Activated CD4-positive, alpha-beta T cell treated with anti-CD3 and anti-CD28 coated beads for 36 hours (primary cell): ENCODE measurements at places on chromosomes 3 and 15. TPM values are rescaled to one million over a fixed set of nuclear protein-coding genes. Genes with fewer than 3 reads are reported as not detected.

DNA sequence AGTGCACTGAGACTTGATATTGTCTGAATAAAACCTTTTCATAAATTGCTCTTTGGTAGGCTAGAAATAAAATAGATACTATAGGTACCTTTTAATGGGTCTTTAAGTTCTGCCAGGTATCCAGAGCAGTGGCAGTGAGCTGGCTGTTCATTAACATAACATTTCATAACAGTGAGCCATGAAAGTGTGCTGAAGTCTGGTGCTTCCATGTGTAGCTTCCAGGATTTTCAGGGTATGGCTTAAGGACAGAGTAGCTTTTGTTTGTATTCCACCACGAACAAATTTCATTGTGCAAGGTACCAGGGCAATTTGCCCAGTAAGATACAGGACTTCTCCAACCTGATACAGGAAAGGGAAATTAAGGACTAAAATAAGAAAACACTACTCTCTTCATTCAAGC is 124.7 kb upstream of the NANOGP8 start:
- no peak overlapping the region for H3K4me3 ChIP-seq
- DNase-seq: no peak
- H3K4me1 ChIP-seq: no peaks in the 10 kb centered on the region
- no peaks in the 10 kb centered on the region for H3K27me3 ChIP-seq

DNA sequence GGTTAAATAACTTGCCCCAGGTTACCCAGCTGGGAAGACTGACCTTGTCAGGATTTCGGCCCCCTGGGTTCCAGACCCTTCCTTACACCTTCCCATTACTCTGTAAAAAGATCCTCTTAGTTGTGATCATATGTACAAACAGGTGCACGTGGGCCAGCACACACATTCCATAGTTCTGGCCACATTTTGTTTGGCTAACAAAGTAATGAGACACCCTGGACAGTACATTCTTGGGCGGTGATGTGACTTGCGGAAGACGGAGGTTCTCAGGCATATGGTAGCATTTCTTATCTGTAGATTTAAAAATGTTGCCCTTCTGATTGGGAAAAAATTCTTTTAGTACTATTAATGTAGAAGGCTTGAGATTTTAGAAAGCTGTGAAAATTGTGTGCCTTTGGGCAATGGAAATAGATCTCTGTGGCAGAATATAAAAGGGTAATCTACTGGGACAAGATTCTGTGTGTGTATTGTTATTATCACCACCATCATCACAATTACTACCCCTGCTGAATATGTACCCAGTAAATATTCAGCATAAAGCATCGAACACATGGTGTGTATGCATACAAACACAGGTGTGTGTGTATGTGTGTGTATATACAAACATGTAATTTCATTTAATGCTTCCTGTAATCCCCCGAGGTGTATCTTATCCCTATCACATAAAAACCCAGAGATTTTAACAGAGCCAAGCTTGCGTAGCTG is 205.4 kb upstream of the UBE2E1 start:
- no peak overlapping the region for H3K27ac ChIP-seq
- H3K27me3 ChIP-seq: no peaks in the 10 kb centered on the region
- no peak overlapping the region for H3K4me3 ChIP-seq
- peaks cover 6% of the 10 kb centered on the region for H3K36me3 ChIP-seq
- DNase-seq: no peak
- H3K4me1 ChIP-seq: no peaks in the 10 kb centered on the region

The EPHA3 gene
- total RNA-seq: 0.09 TPM

DNA sequence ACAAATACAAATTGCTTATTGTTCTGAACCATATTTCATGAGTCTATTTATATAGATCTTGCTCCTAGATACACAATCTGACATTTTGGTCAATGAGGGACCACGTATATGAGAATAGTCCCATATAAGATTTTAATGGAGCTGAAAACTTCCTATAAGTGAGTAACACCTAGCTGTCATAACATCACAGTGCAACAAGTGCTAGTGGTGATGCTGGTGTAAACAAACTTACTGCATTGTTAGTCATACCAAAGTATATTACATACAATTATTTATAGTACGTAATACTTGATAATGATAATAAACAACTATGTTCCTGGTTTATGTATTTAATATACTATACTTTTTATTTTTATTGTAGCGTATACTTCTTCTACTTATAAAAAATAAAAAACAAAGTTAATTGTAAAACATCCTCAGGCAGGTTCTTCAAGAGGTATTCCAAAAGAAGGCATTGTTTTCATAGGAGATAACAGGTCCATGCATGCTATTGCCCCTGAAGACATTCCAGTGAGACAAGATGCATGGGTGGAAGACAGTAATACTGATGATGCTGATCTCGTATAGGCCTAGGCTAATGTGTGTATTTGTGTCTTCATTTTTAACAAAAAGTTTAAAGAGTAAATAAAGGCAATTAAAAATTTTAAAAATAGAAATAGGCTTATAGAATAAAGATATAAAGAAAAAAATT is 46.8 kb upstream of the NAALADL2 start:
- no peaks in the 10 kb centered on the region for H3K36me3 ChIP-seq
- H3K27ac ChIP-seq: no peak overlapping the region
- no peak overlapping the region for H3K4me3 ChIP-seq
- H3K4me1 ChIP-seq: no peaks in the 10 kb centered on the region
- no peak for DNase-seq
- no peaks in the 10 kb centered on the region for H3K27me3 ChIP-seq

The TMEM207 gene
- total RNA-seq: not detected

The CADM2 gene
- total RNA-seq: 0.14 TPM

The FRMD4B gene
- 8.0 TPM for total RNA-seq

The ASB14 gene
- not detected for total RNA-seq

GRCh38 chr3:15253023-15253697 is 47.1 kb downstream of the CAPN7 start:
- no peaks in the 10 kb centered on the region for H3K27me3 ChIP-seq
- peaks cover 17% of the 10 kb centered on the region for H3K36me3 ChIP-seq
- H3K4me1 ChIP-seq: peaks cover 6% of the 10 kb centered on the region
- peak overlapping the region; percentile 63 for H3K27ac ChIP-seq
- H3K4me3 ChIP-seq: no peak overlapping the region

DNA sequence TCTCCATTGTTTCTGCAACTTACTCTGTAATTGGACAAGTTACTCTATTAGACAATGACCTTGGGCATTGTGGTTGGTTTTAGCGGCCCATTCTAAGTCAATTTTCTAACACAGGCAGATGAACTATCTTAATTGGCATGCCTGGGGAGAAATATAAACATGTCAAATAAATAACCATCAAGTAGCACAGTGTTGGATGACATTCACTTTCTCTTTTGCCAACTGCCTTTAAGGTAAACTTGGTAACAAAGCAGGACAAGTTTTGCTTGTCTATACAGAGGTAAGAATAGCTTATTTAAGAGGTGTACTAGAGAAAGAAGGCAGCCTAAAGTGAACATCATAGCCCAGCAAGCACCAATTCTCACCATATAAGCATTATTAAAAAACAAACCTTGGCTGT is 599.6 kb downstream of the GBE1 start:
- no peak overlapping the region for H3K27ac ChIP-seq
- H3K4me1 ChIP-seq: no peaks in the 10 kb centered on the region
- no peak overlapping the region for H3K4me3 ChIP-seq
- no peaks in the 10 kb centered on the region for H3K27me3 ChIP-seq
- no peaks in the 10 kb centered on the region for H3K36me3 ChIP-seq

GRCh38 chr3:72288955-72289691 is 504.2 kb upstream of the PROK2 start:
- peaks cover 3% of the 10 kb centered on the region for H3K27me3 ChIP-seq
- DNase-seq: no peak
- peaks cover 12% of the 10 kb centered on the region for H3K4me1 ChIP-seq
- H3K27ac ChIP-seq: peak overlapping the region; percentile 49
- H3K4me3 ChIP-seq: peak overlapping the region; percentile 34

DNA sequence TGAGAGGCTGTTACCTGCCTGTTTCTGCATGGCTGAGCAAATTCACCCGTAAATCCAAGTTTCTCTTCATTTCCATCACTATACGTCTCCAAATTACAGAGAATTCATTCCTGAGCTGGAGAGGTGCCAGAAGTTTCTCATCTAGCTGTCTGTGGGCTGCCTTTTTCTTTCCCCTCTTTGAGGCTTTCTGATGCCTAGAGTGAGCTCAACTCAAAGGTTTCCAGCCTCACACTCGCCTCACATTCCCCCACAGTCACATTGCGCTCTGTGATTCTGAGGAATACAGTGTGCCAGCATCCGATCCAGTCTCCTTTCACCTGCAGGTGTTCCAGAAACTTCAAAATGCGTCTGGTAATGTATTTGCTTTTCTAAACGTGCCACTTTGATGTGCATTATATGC is 267.2 kb downstream of the MFSD1 start:
- H3K27ac ChIP-seq: no peak within 1 kb of the TSS
- peaks cover 6% of the 10 kb centered on the region for H3K27me3 ChIP-seq
- no peak within 1 kb of the TSS for H3K4me3 ChIP-seq
- H3K4me1 ChIP-seq: no peaks in the 10 kb centered on the region
- H3K36me3 ChIP-seq: no peaks in the 10 kb centered on the region

DNA sequence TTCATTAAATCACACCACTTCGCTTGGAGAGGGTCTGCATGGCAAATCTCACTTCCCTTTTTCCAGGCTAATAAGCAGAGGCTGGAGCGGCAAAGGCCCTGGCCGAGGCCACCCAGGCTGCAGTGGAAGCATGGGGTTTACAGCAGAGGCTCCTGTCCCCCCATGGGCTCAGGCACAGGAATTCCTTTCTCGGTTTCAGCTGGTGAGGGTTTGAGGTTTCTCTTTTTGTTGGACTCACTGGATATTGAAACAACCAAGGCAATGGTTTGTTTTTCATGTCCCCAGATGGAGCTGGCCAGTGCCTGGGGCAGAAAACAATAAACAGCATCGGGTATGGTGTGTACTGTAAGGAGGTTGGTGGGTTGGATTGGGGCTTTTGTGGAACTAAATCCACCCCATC is 175.6 kb upstream of the RASGRP1 start:
- H3K36me3 ChIP-seq: no peaks in the 10 kb centered on the region
- H3K27me3 ChIP-seq: peaks cover 6% of the 10 kb centered on the region
- no peak overlapping the region for H3K4me3 ChIP-seq
- no peak for DNase-seq

GRCh38 chr15:70100474-70101341 is 3.0 kb upstream of the TLE3 start:
- peak; percentile 84 for DNase-seq
- H3K36me3 ChIP-seq: peaks cover 3% of the 10 kb centered on the region
- peak overlapping the region; percentile 91 for H3K4me3 ChIP-seq
- H3K4me1 ChIP-seq: peaks cover 17% of the 10 kb centered on the region
- H3K27ac ChIP-seq: peak overlapping the region; percentile 56

The MUC13 gene
- total RNA-seq: not detected

DNA sequence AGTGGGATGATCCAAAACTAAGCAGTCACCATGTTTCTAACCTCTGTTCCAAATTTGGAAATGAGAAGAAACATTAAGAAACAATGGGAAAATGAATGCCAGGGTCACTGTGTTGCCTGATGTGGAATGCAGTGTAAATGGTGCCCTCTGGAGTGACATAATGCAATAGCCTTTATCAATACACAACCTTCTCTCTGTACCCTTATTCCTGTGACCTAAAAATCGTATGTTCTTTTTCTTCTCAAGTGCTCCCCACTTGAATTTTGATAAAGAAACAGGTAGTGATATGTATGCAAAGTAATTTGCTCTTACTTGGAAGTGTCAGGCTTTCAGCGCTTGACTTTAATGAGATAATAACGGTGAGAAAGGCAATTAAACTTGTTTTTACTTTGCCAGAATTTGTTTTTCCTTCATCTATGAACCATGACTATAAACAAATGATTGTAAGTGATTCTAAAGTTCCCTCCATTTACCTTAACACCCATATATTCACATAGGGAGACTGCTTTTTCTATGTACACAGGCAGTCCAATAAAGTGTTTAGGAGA is 145.8 kb upstream of the THRB start:
- DNase-seq: no peak
- no peaks in the 10 kb centered on the region for H3K4me1 ChIP-seq
- no peak overlapping the region for H3K4me3 ChIP-seq
- H3K36me3 ChIP-seq: no peaks in the 10 kb centered on the region

- H3K27ac ChIP-seq: no peak overlapping the region
- no peak overlapping the region for H3K4me3 ChIP-seq
- H3K4me1 ChIP-seq: no peaks in the 10 kb centered on the region
- no peak for DNase-seq
- H3K27me3 ChIP-seq: peaks cover 6% of the 10 kb centered on the region
Observed at GRCh38 chr3:62415312-62415801, 42.0 kb upstream of the FEZF2 start.

DNA sequence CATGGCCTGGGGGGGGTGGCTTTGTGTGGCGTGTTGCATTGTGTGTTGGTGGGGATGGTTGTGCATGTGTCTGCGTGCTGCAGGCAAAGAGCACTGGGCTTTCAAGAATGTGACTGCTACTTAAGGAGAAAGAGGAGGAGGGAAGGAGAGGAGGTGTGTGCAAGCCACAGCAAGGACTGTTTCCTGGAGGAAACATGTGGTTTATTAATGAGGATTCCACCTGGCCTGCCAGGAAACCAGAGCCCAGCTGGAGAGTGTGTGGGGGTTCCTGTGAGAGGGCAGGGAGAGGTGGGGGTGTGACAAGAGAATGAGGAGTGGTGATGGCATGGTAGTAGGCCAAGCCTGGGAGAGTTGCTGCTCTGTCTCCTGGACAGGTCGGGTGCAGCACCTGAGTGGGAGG is 258.1 kb upstream of the ROPN1 start:
- H3K4me3 ChIP-seq: no peak overlapping the region
- H3K27me3 ChIP-seq: peaks cover 18% of the 10 kb centered on the region
- H3K27ac ChIP-seq: no peak overlapping the region
- no peaks in the 10 kb centered on the region for H3K36me3 ChIP-seq
- H3K4me1 ChIP-seq: no peaks in the 10 kb centered on the region

- peaks cover 10% of the 10 kb centered on the region for H3K4me1 ChIP-seq
- H3K36me3 ChIP-seq: no peaks in the 10 kb centered on the region
- H3K27me3 ChIP-seq: peaks cover 5% of the 10 kb centered on the region
- H3K4me3 ChIP-seq: no peak overlapping the region
Observed at GRCh38 chr15:90671216-90671615, 45.9 kb upstream of the BLM start.

GRCh38 chr3:143977341-143978262 is 6.0 kb downstream of the DIPK2A start:
- H3K27ac ChIP-seq: no peak overlapping the region
- no peak overlapping the region for H3K4me3 ChIP-seq
- H3K27me3 ChIP-seq: no peaks in the 10 kb centered on the region
- H3K36me3 ChIP-seq: peaks cover 10% of the 10 kb centered on the region
- no peak for DNase-seq
- peaks cover 40% of the 10 kb centered on the region for H3K4me1 ChIP-seq

GRCh38 chr15:31326875-31327668 is 437 bp downstream of the KLF13 start:
- peaks cover 45% of the 10 kb centered on the region for H3K4me1 ChIP-seq
- no peak overlapping the region for H3K27ac ChIP-seq
- DNase-seq: peak; percentile 85

The PYDC2 gene
- not detected for total RNA-seq

DNA sequence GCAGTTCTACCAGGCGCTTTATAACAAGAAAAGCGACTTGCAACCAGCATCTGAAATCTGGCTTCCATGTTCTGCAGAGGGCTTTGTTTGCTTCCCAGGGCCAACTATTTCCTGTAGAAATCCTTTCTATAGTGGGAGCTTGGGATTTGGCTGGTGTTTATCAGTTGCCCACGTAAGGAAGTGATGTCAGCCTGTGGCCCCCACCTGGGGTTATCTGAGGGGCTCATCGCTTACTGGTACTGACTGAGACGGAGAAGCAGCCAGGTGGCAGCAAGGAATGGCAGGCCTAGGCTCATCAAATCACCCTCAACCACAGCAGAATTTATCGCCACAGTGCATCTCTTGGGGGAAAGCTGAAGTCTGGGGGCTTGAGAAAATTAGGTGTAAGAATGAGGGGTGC is 14.6 kb upstream of the CCR9 start:
- H3K36me3 ChIP-seq: no peaks in the 10 kb centered on the region
- DNase-seq: no peak
- H3K4me1 ChIP-seq: peaks cover 29% of the 10 kb centered on the region
- H3K4me3 ChIP-seq: no peak overlapping the region

- no peaks in the 10 kb centered on the region for H3K36me3 ChIP-seq
- peaks cover 2% of the 10 kb centered on the region for H3K27me3 ChIP-seq
- H3K27ac ChIP-seq: no peak overlapping the region
- no peaks in the 10 kb centered on the region for H3K4me1 ChIP-seq
Observed at GRCh38 chr3:178182337-178182779, 353.9 kb upstream of the KCNMB2 start.
